ENCODE measurements at places on chromosomes 2 and 18. TPM values are rescaled to one million over a fixed set of nuclear protein-coding genes. Genes with fewer than 3 reads are reported as not detected.

DNA sequence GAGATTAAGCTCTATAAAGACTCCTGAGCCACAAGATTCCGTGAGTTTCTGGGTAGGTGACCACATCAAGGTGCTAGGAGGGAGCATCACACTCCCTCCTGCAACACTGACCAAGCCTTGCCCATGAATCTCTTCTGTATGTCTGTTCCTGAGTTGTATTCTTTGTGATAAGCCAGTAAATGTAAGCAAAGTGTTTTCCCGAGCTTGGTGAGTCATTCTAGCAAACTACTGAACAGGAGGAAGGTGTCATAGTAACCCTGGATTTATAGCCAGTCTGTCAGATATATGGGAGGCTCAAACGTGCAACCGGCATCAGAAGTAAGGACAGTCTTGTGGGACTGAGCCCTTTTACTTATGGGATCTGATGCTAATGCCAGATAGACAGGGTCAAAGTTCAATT lies 346.1 kb upstream of the KYNU start:
- no peak overlapping the region for H3K4me3 ChIP-seq
- H3K4me1 ChIP-seq, result no peaks in the 10 kb centered on the region
- no peaks in the 10 kb centered on the region for H3K36me3 ChIP-seq
- H3K27me3 ChIP-seq, result no peaks in the 10 kb centered on the region

- no peaks in the 10 kb centered on the region for H3K27me3 ChIP-seq
- H3K4me1 ChIP-seq, result peaks cover 5% of the 10 kb centered on the region
- H3K36me3 ChIP-seq, result no peaks in the 10 kb centered on the region
- H3K4me3 ChIP-seq, result no peak overlapping the region
- H3K27ac ChIP-seq, result no peak overlapping the region
- no peak for DNase-seq
These were observed 314.9 kb upstream of the SOX11 start for GRCh38 chr2:5377323-5377722.

GRCh38 chr2:178413472-178414265 lies 37.3 kb downstream of the PRKRA start:
- no peaks in the 10 kb centered on the region for H3K27me3 ChIP-seq
- no peaks in the 10 kb centered on the region for H3K36me3 ChIP-seq
- H3K4me1 ChIP-seq, result no peaks in the 10 kb centered on the region
- peak overlapping the region; percentile 89 for H3K27ac ChIP-seq
- peak; percentile 92 for DNase-seq
- H3K4me3 ChIP-seq, result peak overlapping the region; percentile 93

The ANTXR1 gene
- 54.5 TPM for total RNA-seq

DNA sequence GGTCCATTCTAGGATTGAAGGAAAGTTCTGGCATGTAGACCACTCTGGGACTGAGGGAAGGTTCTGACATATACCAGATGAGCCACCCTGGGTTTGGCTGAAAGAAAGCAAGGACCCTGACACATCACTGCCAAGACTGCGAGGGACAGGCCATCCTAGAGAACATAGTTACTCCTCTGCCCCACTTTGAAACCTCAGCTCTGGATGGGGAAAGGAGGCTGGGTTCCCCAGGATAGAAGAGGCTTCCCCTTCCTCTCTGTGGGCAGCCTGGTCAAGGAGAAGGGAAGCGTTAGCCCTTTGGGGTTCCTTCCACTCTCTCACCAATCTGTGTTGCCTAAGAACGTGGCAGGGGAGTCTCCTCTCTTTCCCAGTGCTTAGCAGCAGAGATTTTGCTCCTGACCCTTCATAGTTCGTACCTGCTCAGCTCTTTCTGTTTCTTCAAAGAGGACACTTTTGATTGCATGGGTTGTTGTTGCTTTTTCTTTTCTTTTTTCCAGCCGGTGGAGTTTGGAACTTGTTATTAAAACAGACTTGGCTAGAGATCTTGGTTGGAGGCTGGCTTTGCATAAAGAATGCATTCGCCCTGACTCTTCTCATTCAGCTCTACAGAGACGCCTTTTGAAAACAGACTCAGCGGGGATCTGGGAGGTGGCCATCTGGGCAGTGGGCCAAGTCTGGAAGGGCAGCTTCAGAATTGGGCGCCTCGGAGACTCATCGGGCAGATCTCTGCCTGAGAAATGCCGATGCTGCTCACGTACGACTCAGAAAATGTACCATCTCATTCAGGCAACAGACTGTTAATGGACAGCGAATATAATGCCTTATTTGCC lies 166.1 kb downstream of the CLIP4 start:
- no peaks in the 10 kb centered on the region for H3K27me3 ChIP-seq
- H3K4me3 ChIP-seq, result no peak overlapping the region
- DNase-seq, result peak; percentile 39
- H3K4me1 ChIP-seq, result no peaks in the 10 kb centered on the region
- no peaks in the 10 kb centered on the region for H3K36me3 ChIP-seq
- H3K27ac ChIP-seq, result peak overlapping the region; percentile 88

The KYNU gene
- total RNA-seq, result 1.2 TPM

The NXPH2 gene
- total RNA-seq, result 3.1 TPM

GRCh38 chr18:73733806-73734314 lies 413.8 kb downstream of the FBXO15 start:
- no peaks in the 10 kb centered on the region for H3K27me3 ChIP-seq
- DNase-seq, result no peak
- no peak overlapping the region for H3K27ac ChIP-seq

DNA sequence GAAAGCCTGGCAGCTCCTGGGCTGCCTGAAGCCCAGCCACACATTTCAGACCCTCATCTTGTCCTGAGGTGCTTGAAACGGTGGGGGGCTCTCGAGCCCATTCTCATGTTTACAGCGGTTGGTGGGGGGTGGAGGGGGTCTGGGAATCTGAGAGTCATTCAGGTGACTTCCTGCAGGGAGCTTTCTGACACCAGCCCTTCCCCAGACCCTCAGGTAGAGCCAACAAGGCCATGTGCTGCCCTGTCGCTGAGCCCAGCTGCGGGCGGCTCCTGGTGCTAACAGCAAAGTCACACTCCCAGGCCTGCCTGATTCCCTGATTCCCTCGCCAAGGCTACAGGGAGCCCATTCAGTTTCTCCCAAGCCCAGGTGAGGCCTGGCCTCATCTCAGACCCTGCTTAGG lies 324.9 kb upstream of the MEX3C start:
- H3K4me1 ChIP-seq, result no peaks in the 10 kb centered on the region
- peak; percentile 82 for DNase-seq
- H3K36me3 ChIP-seq, result no peaks in the 10 kb centered on the region

GRCh38 chr2:187329586-187329985 lies 118.5 kb downstream of the CALCRL start:
- no peaks in the 10 kb centered on the region for H3K4me1 ChIP-seq
- no peaks in the 10 kb centered on the region for H3K27me3 ChIP-seq
- no peaks in the 10 kb centered on the region for H3K36me3 ChIP-seq
- H3K27ac ChIP-seq, result no peak overlapping the region
- DNase-seq, result no peak
- H3K4me3 ChIP-seq, result no peak overlapping the region

- DNase-seq, result no peak
- H3K4me1 ChIP-seq, result peaks cover 3% of the 10 kb centered on the region
- H3K27me3 ChIP-seq, result no peaks in the 10 kb centered on the region
- H3K36me3 ChIP-seq, result peaks cover 23% of the 10 kb centered on the region
These were observed 47.9 kb downstream of the EPHA4 start for GRCh38 chr2:221524158-221524557.

DNA sequence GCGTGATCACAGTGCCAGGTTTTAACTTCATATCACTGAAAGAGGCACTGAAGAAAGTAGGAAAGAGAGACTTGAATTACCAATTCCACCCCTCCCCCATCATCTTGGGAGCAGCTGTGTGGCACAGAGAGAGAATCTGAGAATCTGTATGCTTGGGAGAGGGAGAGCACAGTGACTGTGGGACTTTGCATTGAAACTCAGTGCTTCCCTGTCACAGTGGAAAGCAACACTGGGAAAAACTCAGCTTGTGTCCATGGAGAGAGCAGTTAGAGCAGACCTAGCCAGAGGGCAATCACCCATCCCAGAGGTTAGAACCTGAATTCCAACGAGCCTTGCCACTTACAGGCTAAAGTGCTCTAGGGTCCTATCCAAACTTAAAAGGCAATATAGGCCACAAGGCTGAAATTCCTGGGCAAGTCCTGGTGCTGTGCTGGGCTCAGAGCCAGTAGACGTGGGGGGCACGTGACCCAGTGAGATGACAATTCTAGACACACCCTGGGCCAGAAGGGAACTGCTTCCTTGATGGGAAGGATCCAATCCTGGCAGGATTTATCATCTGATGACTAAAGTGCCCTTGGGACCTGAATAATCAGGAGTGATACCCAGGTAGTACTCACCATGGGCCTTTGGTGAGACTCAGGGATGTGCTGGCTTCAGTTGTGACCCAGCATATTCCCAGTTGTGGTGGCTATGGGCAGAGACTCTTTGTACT lies 15.5 kb upstream of the ABCB11 start:
- peaks cover 7% of the 10 kb centered on the region for H3K4me1 ChIP-seq
- no peak overlapping the region for H3K27ac ChIP-seq
- no peaks in the 10 kb centered on the region for H3K27me3 ChIP-seq
- H3K36me3 ChIP-seq, result no peaks in the 10 kb centered on the region

The TMEM87B gene
- 22.3 TPM for total RNA-seq

DNA sequence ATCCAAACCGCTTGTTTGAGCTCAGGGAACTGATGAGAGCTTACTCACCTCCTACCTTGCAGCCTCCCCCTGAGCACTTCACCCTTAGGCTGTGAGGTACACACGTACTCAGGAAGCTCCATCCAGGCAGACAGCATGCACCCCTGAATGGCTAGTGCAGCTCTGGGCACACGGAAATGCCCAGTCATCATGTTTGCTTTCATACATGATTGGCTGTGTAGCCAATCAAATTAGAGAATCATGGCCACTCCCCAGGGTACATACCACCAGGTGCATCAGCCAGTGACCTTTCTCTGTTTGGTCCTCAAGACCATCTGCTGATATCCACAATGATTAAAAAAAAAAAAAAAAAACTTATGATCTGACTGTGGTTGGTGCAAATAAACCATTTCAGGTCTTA lies 42.1 kb downstream of the RNF152 start:
- no peak overlapping the region for H3K27ac ChIP-seq
- DNase-seq, result no peak
- peaks cover 85% of the 10 kb centered on the region for H3K36me3 ChIP-seq
- H3K27me3 ChIP-seq, result no peaks in the 10 kb centered on the region
- H3K4me1 ChIP-seq, result peaks cover 19% of the 10 kb centered on the region

The FRZB gene
- total RNA-seq, result 111 TPM

DNA sequence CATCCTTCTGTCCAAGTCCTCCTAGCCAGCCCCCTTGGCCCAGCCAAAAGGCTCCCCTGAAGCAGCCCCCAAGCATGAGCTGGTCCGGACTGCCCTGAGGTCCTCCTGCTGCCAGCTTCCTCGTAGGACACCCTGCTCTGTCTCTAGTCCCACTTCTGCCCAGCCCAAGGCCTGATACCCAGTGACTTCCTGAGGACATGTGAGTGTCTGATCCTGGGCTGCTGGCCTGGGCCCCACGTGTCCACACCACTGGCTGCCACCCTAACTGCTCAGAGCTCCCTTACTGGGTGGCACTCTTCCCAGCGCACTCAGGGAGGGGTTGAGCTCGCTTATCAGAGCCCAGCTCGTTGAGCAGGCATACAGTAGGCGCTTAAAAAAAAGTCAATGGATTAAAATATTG lies 34.4 kb upstream of the PDIA6 start:
- no peaks in the 10 kb centered on the region for H3K36me3 ChIP-seq
- H3K27me3 ChIP-seq, result no peaks in the 10 kb centered on the region
- no peak overlapping the region for H3K27ac ChIP-seq
- no peak for DNase-seq
- peaks cover 5% of the 10 kb centered on the region for H3K4me1 ChIP-seq

The MATN3 gene
- 38.5 TPM for total RNA-seq

GRCh38 chr2:64404002-64404731 lies 49.8 kb upstream of the LGALSL start:
- H3K36me3 ChIP-seq, result no peaks in the 10 kb centered on the region
- H3K4me1 ChIP-seq, result peaks cover 31% of the 10 kb centered on the region
- H3K4me3 ChIP-seq, result peak overlapping the region; percentile 47
- peak; percentile 88 for DNase-seq

DNA sequence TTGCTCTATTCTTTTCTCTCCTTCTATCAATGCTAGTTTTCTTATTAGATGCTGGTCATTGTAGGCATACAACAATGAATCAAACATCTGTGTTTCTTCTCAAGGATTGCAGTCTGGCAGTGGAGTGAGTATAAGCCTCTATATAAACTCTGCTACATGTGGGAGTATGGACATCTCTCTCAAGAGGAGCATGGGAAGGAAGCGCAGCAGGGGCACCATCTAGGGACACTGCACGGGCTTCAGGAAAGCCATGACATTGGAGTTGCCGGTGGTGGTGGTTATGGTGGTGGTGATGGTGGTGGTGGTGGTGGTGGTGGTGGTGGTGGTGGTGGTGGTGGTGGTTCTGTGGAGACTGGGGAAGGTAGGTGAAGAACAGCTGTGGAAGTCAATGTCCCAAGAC lies 462.6 kb downstream of the RNF144A start:
- no peak overlapping the region for H3K4me3 ChIP-seq
- H3K27ac ChIP-seq, result no peak overlapping the region
- H3K36me3 ChIP-seq, result no peaks in the 10 kb centered on the region
- H3K4me1 ChIP-seq, result no peaks in the 10 kb centered on the region

All from endodermal cell (in vitro differentiated cells).